ENCODE measurements at places on chromosomes 11 and 22.

GRCh38 chr22:29693161-29693560 lies 26.6 kb upstream of the CABP7 start:
- DNase-seq, result no peak

DNA sequence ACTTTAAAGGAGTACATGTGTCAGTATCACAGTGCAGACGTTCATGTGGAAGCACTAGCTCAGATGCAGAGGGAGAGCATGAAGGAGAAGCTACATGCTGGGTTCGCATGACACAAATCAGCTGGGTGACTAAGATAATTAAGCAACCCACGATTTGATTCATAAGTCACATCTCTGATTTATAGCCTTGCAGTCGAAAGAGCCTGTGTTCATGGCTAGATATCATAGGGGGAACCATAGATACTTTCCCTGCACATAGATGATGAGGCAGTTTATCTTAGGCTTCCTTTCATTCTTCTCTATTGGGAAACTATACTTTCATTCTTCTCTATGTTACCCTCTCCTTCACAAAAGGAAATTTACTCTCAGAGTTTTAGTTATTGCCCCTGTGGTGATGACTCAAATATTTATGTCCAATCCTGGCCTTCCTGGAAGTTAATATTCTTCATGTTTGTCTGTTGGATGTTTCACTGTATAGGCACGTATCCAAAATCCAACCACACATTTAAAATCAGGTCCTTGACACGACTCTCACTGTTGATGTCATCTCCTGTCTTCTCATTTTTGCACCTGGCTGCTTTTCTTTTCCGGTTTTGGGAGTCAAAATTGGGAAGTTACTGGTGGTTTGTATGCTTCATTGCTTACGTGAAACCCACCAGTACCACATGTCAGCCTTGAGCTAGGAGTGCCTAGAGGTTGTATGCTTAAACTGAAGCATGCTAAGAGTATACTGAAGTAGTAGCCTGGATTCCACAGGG lies 56.3 kb upstream of the SLC5A12 start:
- DNase-seq, result no peak

DNA sequence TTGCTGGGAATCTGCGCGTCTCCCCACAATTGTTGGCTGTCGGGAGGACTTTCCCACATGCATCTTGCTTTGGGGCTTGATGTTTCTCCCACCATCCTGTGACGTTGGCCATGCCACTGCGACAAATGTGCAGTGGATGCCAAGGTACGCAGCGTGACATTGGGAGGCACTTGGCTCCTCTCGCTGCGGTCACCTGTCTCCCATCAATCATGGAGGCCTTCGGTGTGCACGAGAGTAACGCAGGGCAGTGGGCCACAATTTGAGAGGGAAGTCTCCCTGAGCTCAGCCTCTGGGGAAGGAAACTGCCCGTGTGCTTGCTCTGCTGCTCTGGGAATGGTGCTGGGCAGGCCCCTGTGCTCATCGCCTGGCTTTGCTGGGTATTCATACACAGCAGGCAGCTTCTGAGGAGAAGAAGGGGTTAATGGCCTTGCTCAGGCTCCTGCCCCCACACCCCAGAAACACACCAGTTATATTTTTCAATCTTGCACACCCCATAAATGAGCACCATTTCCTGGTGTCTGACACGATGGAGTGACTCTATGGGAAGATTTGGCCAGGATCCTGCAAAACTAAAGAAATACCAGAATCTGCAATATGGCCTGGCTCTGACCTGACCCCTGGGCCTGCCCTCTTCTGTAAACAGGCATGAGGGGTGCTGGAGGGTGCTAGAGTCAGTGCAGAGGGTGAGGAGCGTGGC lies 153.5 kb downstream of the ADAMTS15 start:
- DNase-seq, result no peak

GRCh38 chr22:32048069-32048468 lies 5.0 kb downstream of the SLC5A1 start:
- no peak for DNase-seq

GRCh38 chr11:12174128-12174476 lies 63.7 kb downstream of the MICAL2 start:
- no peak for DNase-seq

GRCh38 chr11:61012737-61013215 lies 41.3 kb downstream of the CD6 start:
- DNase-seq, result no peak

DNA sequence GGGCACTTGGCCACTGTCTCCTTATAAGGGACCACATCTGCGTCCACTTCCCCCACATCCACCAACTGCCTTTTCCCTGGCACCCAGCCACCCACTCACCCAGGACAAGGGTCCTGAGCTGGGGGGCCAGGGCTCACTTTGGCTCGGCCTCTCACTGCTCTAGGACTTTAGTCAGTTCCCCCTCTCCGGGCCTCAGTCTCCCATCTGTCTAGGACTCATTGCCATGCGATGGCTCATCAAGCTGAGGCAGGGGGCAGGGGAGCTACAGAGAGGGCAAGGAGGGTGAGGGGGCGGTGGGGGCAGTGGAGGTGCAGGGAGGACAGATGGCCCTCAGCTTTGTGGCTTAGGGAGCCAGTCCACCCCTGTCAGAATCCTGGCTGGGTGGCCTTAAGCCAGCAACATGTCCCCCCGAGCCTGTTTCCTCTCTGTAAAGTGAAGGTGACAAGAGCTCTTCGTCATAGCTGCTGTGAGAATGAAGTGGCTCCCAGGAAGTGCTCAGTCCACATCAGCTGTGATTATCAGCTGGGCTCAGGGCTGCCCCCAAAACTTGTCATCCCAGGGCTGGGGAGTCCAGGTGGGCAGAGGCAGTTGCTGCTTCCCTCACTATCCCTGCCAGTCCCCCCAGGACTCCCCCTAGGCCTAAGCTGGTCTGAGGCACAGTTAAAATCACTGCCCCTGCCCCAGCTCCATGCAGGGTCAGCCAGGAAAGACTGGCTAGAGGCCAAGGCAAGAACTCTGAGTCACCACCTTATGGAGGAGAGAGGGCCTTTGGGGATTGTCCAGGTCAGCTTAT lies 14.9 kb downstream of the RAC2 start:
- no peak for DNase-seq

DNA sequence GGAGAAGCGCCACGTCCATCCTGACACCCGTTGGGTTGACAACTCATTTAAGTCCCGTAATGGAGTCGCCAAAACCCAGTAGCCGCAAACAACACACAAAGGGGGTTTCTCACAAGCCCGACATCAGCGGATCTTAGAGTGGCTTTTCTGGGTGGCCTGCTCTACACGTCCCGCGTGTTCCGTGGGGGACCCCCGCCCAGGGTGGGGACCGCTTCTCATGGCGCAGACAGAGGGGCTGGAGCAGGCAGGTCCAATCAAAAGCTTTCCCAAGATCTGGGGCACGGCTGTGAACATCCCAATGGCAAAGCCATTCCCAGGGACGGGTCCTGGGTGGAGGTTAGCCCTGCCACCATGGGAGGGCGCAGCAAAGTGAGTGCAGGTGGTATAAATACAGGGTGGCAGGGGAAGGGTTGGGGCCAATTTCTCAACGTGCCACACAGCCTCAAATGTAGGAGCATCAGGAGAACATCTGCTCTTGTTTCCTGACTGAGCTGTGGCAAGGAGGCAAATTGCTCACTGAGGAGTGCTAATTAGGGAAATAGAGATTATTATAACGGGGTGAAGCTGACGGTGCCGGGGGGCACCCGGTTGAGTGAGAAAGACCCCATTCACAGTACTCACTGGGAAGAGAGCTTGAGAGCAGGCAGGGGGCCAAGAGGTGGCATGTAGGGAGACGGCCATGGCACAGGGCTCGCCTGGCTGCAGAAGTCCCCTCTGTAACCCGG lies 1447.2 kb downstream of the TBC1D22A start:
- no peak for DNase-seq

GRCh38 chr11:64718084-64718779 lies 4.8 kb downstream of the NRXN2 start:
- peak; percentile 45 for DNase-seq

GRCh38 chr11:117820071-117820470 lies 4.5 kb downstream of the FXYD2 start:
- DNase-seq, result no peak

DNA sequence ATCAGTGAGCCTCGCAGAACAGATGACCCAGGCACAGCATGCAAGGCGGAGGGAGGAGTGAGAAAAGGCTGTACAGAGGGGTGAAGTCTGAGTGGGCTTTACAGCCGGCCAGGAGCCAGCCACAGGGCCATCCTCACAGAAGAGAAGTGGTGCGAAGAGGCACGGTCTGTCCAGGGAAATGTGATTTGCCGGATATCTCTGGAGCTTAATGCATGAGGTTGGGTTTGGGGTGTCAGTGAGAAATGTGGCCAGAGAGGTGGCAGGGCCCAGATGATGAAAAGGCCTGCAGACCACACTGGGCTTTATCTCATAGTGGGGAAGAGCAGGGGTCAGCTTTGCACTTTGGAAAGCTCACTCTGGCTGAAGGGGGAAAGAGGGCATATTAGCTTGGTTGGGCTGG lies 255.2 kb downstream of the BUD13 start:
- DNase-seq, result peak; percentile 37

- no peak for DNase-seq
These were observed 834.6 kb downstream of the NTM start for GRCh38 chr11:132205006-132205405.

DNA sequence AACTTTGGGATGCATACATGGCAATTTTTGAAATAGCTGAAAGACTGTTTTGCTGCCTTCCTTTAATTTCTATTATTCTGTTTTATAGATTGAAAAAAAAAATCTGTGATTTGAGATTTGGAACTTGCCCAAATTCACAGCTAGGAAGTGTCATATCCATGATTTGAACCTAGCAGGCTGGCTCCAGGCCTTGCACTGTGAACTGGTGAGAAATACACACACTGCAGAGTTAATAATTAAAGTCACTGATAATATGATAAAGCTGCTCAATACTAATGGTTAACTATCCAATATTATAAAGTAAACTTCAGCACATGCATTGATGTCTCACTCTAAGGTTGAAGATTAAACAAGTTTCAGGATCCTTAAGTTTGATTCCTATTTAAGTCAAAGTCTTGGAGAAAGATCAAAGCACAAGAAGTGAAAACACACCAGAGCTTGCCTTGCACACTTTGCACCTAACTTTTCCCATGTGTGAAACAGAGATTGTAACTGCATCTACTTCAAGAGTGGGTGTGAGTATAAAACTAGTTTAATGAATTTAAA lies 150.6 kb upstream of the CCDC179 start:
- DNase-seq, result no peak

DNA sequence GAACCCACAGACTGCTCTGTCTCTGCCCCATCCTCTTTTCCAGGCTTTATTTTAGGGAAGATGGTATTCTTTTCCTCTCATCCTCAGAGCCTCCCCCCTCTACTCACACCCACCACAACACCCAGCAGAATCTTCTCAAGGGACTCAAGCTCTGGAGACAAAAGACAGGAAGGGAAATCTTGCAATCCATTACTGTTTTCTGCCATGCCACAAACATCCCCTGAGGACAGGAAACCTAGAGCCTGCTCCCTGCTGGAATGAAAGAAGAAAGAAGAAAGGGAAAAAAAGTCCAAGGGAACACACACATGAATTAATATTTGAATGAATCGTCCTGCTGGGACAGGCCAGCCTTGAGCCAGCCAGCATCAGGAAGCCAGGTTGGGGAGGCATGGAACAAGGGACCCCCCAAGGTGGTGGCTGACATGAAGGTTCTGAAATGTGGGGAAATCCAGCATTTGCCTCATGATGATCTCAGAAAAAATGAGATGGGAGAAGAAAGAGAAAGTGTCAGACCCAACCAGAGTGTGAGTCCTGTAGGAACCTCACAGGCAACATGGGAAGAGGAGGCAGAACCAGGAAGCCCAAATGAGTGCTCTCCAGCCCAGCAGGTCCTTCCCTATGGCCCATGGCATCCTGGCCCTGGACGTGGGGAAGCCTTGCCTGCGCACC lies 34.0 kb downstream of the SLCO2B1 start:
- DNase-seq, result no peak

DNA sequence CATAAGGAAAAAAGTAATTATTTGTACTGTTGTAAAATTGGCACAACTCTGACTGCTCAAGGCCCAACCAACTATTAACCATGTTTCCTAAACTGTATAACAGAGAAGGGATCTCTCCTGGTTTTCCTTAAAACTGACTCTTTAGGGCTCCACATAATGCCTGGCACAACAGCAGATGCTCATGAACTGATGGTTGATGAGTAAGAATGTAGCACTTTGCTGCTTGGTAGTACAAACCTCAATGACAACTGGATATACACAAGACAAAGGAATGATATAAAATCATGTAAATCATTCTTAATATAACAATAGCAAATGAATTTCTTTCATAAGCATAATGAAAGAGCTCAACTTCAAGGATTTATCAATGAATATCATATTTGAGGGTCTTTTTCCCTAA lies 11.7 kb downstream of the MSANTD2 start:
- no peak for DNase-seq

GRCh38 chr22:43630451-43630850 lies 181.7 kb downstream of the EFCAB6 start:
- no peak for DNase-seq

GRCh38 chr11:70204466-70204799 lies 1.3 kb downstream of the FADD start:
- DNase-seq, result no peak

DNA sequence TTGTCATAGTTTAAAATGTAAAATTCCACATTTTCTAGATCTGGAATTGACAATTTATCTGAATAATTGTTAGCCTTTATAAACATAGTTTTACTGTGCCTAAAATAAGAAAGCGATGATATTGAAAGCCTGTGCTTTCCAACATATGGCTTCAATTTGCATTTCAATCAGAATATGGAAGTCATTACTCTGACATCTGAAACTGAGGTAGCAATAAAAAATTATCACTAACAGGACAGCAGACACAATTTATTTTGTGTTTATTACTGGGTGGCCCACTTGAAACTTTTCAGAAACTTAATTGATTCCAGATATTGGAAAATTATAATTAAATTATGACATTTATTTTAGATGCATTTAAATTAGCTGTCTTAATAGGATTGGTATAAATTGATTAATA lies 78.5 kb downstream of the TMEM135 start:
- DNase-seq, result no peak

- DNase-seq, result no peak
These were observed 16.4 kb upstream of the AMOTL1 start for GRCh38 chr11:94751786-94752185.

- DNase-seq, result peak; percentile 31
These were observed 18.4 kb downstream of the SPATA19 start for GRCh38 chr11:133826866-133827265.

- no peak for DNase-seq
These were observed 85.5 kb downstream of the MORC2 start for GRCh38 chr22:30882974-30883533.

Measured in islet precursor cell (in vitro differentiated cells).